Small intestine (tissue), 16 donors: ENCODE measurements at places on chromosomes 3 and 15.

- no peak overlapping the region for H3K4me3 ChIP-seq
- H3K36me3 ChIP-seq: no peaks in the 10 kb centered on the region
- H3K27me3 ChIP-seq: no peaks in the 10 kb centered on the region
Measured at GRCh38 chr3:136919799-136920580, 37.8 kb upstream of the IL20RB start.

GRCh38 chr15:87263871-87264270, 992.7 kb downstream of the NTRK3 start:
- no peaks in the 10 kb centered on the region for H3K36me3 ChIP-seq
- H3K27me3 ChIP-seq: no peaks in the 10 kb centered on the region
- no peaks in the 10 kb centered on the region for H3K4me1 ChIP-seq
- no peak for DNase-seq
- H3K4me3 ChIP-seq: no peak overlapping the region

DNA sequence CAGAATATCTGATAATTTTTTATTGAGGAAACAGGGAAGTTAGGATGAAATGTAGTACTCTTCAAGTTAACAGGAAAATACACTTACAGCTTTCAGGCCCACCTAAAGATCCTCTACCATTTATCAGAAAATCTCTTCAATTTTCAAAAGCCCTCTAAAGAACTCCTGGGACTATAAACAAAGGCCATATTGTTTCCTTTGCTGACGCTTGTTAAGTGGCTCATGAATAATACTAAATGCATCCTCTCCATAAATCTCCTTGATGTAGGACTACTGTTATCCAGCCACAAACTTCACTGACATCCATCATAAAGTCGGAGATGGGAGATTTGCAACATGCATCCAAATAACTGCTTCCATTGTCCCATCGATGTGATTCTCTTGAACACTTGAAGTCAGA, 326.5 kb downstream of the ZIC1 start:
- no peaks in the 10 kb centered on the region for H3K4me1 ChIP-seq
- no peaks in the 10 kb centered on the region for H3K27me3 ChIP-seq
- no peaks in the 10 kb centered on the region for H3K36me3 ChIP-seq
- DNase-seq: no peak

DNA sequence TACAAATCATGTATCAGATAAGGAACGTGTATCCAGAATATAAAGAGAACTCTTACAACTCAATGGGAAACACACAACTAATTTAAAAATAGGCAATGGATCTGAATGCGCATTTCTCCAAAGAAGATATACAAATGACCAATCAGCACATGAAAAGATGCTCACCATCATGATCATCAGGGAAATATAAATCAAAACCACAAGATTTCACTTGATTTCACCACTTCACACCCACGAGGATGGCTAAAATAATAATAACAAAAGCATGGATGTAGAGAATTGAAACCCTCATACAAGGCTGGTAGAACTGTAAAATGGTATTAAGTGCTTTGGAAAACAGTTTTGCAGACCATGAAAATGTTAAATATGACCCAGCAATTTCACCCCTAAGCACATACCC, 26.7 kb upstream of the SLC12A8 start:
- no peak for DNase-seq
- no peaks in the 10 kb centered on the region for H3K27me3 ChIP-seq
- no peak overlapping the region for H3K4me3 ChIP-seq
- no peak overlapping the region for H3K27ac ChIP-seq
- no peaks in the 10 kb centered on the region for H3K4me1 ChIP-seq

DNA sequence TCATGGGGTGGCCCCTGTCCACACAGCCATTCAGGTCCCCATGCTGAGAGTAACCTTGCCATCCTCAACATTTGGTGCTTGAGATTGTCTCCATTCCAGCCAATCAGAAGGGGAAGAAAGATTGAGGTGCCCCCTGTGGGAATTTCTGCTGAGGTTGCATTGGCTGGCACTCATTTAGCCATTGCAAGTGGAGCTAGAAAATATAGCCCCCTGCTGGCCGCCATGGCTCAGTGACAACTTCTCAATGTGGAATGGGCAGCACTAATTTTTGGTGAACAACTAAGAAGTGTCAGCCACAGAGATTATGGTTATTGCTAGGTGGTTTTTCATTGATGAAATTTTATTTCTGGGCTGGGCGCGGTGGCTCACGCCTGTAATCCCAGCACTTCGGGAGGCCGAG, 22.0 kb downstream of the COL6A6 start:
- no peaks in the 10 kb centered on the region for H3K4me1 ChIP-seq
- DNase-seq: peak; percentile 20
- H3K4me3 ChIP-seq: no peak overlapping the region
- H3K36me3 ChIP-seq: no peaks in the 10 kb centered on the region

DNA sequence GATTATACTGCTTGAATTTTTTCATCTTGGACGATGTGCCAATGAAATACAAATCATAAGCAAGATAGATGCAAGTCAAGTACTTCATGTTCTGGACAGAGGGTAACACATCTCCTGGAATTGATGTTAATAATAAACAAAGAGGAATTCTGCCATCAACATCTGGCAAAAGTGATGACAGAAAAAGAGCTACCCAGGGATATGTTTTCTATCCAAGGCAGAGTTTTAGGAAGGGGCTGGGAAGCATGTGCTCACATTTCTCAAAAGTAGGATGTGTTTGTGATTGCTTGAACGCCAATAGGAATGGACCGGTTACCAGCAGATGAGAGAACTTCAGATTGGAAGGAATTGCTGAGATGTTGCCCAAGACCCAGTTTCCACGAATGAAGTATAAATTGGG, 242.6 kb upstream of the AGTR1 start:
- no peaks in the 10 kb centered on the region for H3K4me1 ChIP-seq
- no peak for DNase-seq
- H3K27me3 ChIP-seq: no peaks in the 10 kb centered on the region
- no peak overlapping the region for H3K4me3 ChIP-seq
- no peak overlapping the region for H3K27ac ChIP-seq

- no peaks in the 10 kb centered on the region for H3K36me3 ChIP-seq
- H3K4me1 ChIP-seq: no peaks in the 10 kb centered on the region
- no peaks in the 10 kb centered on the region for H3K27me3 ChIP-seq
- no peak overlapping the region for H3K27ac ChIP-seq
- H3K4me3 ChIP-seq: no peak overlapping the region
Measured at GRCh38 chr15:81047928-81048327, 47.2 kb downstream of the TLNRD1 start.

DNA sequence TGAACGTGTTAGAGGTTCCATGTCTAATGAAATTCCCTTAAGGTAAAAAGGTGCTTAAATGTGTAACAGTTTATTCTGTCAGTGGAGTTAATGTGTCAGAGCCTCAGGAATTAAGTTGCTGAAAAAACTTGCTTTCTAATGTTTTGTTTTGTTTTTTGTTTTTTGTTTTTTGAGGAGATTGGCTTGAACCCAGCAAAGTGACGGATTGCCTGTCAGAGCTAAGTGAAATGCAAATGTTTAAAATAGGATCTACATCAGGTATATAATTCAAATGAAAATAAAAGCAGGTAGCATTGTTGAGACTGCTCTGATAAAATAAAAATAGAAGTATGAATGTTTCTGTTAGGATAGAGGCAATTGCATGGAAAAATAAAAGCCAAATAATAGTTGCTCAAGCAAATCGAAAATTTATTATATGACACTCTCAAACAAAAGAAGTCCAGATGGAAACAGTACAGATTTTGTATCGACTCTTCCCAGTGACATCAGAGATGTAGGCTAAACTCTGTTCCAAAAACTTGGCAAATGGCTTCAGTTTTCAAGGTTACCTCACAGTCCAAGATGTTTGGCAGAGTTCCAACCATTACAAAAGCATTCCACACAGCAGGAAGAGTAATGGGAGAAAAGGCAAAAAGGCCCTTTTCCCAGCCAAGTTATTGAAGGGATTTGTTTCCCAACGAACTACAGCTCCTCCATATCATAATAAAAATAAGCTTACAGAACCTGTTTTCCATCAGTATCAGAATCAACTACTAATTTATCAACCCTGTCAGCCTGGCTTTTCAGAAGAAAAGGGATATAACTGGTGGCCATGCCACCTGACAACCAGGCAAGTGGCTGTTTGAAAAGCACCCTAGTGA, 291.0 kb downstream of the TBL1XR1 start:
- no peaks in the 10 kb centered on the region for H3K36me3 ChIP-seq
- no peak overlapping the region for H3K27ac ChIP-seq
- H3K27me3 ChIP-seq: no peaks in the 10 kb centered on the region
- H3K4me3 ChIP-seq: no peak overlapping the region

DNA sequence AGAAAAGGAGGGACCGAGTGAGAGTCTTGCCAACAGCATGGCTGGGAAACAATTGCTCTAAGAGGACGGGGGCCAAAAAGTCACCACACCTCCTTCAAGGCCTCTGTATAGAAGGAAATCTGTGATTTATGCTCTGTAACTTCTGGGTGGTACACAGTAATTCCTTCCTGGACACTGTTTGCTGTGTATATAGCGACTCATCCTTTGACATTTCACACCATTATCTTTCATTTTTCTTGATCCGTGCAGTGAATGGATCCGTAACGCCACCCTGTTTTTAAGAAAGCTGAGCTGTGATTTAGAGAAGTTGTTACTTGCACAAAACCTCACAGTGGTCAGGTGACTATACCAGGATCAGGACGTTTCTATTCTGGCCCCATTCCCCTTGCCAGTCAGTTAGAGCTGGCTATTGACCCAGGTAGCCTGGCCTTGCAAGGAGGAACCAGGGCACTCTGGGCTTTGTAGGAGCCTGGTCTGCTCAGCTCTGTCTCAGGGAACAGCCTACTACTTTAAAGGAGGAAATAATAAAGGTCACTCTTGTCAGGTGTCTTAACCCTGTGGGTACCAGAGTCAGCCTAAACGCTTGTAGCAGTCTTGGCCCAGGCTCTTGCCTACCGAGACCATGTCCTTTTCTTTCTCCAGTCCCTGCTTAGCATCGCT, 86.5 kb upstream of the MYZAP start:
- H3K4me3 ChIP-seq: no peak overlapping the region
- H3K36me3 ChIP-seq: no peaks in the 10 kb centered on the region
- H3K27me3 ChIP-seq: no peaks in the 10 kb centered on the region
- no peaks in the 10 kb centered on the region for H3K4me1 ChIP-seq
- peak; percentile 63 for DNase-seq

DNA sequence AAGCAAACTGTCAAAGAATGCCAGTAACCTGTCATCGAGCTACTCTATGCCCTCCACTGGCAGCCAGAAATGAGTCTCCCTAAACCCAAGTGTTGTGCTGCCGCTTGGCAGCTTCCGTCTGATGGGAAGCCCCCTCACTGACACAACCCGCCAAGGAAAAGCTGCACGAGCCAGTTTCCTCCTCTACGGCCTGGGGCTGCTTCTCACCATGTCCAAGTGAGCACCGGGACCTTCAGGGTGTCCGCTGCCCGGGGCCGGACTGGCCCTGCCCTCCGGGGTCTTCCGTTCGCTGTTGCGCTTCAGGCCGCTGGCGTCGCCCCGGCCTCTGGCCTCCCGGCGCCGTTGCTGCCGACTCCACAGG, 490 bp downstream of the TOMM70 start:
- H3K27ac ChIP-seq: peak overlapping the region; percentile 98
- no peaks in the 10 kb centered on the region for H3K36me3 ChIP-seq
- H3K4me3 ChIP-seq: peak overlapping the region; percentile 97

- DNase-seq: peak; percentile 92
- peaks cover under 1% of the 10 kb centered on the region for H3K36me3 ChIP-seq
- H3K4me3 ChIP-seq: peak within 1 kb of the TSS; percentile 79
- peak within 1 kb of the TSS; percentile 86 for H3K27ac ChIP-seq
- H3K4me1 ChIP-seq: peaks cover 22% of the 10 kb centered on the region
Measured at GRCh38 chr15:65530318-65531111, at the start of gene HACD3. TSS of gene HACD3 (plus strand) at chr15:65530463. CDS start at chr15:65530632, 169 bp downstream.

DNA sequence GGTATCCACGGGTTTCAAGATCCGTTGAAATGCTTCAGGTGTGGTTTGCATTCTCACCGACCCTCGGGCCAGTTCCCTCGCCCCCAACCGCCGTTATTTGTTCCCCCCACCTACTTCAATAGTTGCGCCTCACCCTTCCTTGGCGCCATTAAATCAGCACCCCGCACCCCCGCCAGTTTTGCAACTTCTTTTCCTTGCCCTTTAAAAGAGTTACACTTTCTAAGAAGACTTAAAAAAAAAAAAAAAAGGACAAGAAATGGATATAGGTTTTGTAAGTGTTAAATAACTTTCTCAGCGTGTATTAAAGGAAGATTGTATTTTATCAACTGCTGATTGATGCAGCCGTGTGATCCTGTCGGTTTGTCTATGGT, 87.2 kb downstream of the NR2F2 start:
- H3K36me3 ChIP-seq: no peaks in the 10 kb centered on the region
- peaks cover 38% of the 10 kb centered on the region for H3K27me3 ChIP-seq
- DNase-seq: no peak
- H3K4me3 ChIP-seq: no peak overlapping the region
- H3K4me1 ChIP-seq: peaks cover 3% of the 10 kb centered on the region

DNA sequence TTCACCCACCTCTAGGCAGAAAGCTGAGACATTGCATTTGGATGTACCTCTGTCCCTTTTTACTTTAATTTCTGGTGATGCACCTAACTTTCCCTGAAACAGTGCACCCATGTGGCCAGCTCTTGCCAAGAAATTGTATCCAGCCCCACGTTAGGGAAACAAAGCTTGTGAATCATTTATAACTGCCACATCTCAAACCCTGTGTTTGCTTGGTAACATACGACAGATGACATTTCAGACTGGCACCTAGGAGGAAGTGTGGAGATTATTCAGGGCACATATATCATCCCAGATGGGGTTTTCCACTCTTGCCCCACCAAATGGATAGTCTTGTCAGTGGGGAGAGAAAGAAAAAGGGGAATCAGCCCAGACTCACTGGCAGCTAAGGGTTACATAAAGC, 2.1 kb downstream of the CYB561D2 start:
- peaks cover 12% of the 10 kb centered on the region for H3K4me1 ChIP-seq
- H3K27ac ChIP-seq: no peak overlapping the region
- no peaks in the 10 kb centered on the region for H3K27me3 ChIP-seq

DNA sequence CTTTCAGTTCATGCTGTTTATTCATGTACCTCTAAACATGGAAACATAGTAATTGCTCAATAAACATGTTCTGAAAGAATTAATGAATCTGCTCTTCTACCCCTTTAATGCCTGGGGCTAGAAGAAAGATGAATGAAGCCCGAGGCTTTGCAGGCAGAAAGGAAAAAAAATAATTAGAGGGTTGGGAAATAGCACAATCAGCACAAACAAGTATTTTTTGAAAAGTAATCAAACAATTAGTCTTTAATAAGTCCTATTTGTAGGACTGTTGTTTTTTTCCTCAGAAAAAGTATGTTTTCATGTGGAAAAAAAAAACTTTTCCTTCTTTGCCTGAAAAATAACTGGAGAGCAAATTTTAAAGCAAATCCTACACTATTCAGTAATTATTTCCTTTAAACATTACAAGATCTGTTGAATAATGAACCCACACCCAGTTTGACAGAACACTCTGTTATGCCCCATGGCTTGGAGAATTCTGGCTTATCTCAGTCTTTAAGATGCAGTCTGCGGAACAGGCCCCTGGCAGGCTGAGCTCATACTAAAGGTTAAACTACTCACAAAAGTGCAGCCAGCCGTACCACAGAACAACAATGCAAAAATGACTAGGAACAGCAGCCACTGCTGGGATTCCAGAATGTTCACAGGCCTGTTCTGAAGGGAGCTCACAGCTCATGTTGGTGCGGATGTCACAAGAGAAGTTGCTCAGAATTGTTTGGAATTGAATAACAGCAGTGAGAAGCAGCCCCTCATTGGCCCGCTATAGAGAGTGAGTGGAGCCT, 79.2 kb downstream of the ABI3BP start:
- DNase-seq: no peak
- H3K36me3 ChIP-seq: no peaks in the 10 kb centered on the region
- no peaks in the 10 kb centered on the region for H3K27me3 ChIP-seq
- no peak overlapping the region for H3K4me3 ChIP-seq
